ACHN (cell line): ENCODE measurements at places on chromosomes 1 and 21.

- DNase-seq, result peak; percentile 77
Measured at GRCh38 chr1:68321084-68321685, 88.9 kb upstream of the WLS start.

DNA sequence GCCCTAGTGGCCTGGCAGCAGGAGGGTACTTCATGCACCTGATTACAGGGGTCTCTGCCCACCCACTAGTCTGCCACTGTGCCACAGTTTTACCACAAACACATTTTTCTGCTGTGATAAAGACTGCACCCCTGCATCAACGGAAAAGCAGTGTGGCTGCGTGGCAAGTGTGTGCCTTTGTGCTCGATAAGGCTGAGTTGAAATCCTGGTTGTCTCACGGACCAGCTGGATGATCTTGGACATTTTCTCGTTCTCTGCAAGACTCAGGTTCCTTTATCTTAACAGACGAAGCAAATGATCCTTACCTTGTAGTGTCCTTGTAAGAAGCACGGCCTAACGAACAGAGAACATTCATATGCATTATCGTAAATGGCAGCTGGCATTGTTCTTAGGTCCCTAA is 10.2 kb downstream of the GRHL3 start:
- no peak for DNase-seq

DNA sequence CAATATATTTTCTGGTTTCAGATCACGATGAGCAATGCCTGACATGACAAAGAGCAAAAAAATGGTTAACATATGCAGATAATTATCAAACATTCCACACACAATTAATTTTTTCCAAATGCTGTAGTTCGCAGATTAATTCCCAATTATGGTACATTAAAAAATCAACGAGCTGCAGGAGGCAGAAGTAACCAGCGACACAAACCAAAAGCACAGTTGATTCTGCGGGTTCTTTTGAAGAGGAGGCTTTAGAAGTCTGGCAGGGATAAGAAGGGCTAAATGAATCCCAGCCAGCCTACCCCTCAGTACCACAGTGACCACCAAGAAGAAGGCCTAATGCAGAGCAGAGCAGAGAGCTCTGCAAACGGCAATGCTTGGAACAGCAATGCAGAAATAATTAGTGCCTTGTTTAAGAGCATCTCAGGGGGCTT is 17.0 kb upstream of the KNCN start:
- DNase-seq, result no peak

- DNase-seq, result no peak
Measured at GRCh38 chr1:11982010-11982392, 1.8 kb downstream of the MFN2 start.

DNA sequence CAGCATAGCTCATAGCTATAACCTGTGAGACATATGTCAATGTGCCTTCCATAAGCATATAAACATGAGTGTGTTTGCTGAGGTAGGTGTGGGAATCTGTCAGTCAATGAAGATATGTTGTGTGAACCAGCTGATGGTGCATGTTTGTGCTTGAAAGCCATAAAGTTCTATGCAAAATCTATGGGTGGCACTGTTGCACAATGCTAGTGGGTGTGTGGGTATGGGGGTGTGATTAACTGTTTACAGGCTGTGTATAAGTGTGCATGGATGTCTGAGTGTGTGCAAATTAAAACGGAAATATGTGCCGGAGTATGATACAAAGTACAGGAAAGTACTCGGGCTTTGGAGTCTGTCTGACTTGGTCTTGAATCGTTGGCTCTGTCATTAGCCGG is 1.0 kb upstream of the ATP2B4 start:
- DNase-seq, result peak; percentile 61

GRCh38 chr1:159014003-159014571 is 4.4 kb downstream of the IFI16 start:
- DNase-seq, result no peak

GRCh38 chr1:7591565-7591964 is 179.5 kb upstream of the VAMP3 start:
- DNase-seq, result no peak
